ENCODE measurements at places on chromosomes 13 and 19. TPM values are rescaled to one million over a fixed set of nuclear protein-coding genes. Genes with fewer than 3 reads are reported as not detected.

The FCHO1 gene
- total RNA-seq = 1.8 TPM

The KLC3 gene
- total RNA-seq = 0.15 TPM

The FFAR3 gene
- not detected for total RNA-seq

The AMER2 gene
- not detected for total RNA-seq

The HCN2 gene
- total RNA-seq = 0.30 TPM

The ZNF575 gene
- total RNA-seq = 0.59 TPM

The ARHGAP45 gene
- total RNA-seq = 2.9 TPM

Measured in bronchus fibroblast of lung (primary cell).